ENCODE measurements at places on chromosomes 1 and 21.
A peak's percentile ranks its signal among the peaks of the same experiment; 100 is the strongest.

DNA sequence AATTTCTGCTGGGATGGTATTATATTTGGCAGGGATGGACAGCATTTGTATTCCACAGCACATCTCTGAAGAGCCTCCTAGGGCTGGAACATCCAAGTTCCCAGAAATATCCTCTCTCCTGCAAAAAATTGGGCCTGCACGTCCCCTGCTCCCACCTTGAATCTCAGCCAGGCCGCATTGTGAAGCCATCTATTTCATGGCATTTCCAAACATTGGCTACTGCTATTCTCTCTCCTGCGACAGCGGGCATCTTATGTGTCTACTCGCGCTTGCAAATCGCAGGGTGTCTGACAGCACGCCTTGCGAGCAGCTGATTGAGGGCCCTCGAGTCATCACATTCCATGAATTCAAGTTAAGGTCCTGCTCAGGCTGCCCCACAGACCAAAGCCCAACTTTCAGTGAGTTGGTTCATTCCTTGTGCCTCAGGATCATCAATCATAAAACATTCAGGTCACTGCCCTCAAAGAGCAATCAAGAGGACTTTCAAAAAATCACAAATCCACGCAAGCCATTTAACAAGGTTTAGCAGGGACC, 15.8 kb downstream of the RGS8 start:
- DNase-seq, result no peak

- DNase-seq, result peak; percentile 13
These were observed 4.8 kb upstream of the RPE65 start for GRCh38 chr1:68454534-68454933.

GRCh38 chr1:194280463-194280862, 1094.0 kb upstream of the B3GALT2 start:
- no peak for DNase-seq

DNA sequence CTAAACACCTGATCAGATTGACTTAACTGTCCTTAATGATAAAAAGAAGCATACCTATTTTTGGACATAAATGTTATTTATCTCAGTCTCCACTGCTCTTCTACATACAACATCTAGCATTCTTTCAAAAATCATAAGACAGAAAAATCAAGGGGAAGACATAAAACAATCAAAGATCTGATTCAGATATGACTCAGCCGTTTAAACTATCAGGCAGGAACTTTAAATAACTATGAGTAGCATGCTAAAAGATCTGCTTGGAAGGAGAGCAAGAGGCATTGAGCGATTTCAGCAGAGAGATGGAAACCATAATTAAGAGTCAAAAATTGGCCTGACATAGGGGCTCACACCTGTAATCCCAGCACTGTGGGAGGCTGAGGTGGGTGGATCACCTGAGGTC, 27.2 kb upstream of the SLC22A15 start:
- peak; percentile 51 for DNase-seq

DNA sequence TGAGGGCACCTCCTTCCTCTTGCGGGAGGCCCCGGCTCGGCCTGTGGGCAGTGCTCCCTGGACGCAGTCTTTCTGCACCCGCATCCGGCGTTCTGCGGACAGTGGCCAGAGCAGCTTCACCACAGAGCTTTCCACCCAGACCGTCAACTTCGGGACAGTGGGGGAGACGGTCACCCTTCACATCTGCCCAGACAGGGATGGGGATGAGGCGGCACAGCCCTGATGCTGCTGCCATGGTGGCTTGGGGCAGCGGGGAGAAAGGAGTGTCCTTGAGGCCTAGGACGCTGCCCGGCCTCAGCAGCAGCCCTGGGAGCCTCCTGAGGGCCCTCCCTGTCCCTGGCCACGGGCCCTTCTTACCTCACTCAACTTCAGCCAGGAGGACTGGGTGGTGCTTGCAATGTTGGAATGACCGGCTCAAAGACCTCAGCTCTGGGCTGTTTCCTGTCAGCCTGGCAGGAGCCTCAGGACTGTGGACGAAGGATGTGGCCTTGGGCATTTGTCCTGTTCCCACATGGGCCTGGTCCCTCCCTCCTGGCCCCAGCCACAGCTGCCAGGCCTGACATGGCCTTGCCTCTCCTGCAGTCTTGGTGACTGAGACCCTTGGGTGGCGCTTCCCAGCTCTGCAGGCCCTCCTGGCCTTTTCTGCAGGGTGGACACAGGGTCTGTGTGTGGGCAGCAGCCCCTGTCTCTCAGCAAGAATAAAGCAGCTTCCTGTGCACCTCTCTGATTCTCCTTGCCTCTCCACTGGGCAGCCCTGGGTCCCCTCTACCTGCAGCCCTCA, 45.9 kb downstream of the TRIM11 start:
- no peak for DNase-seq

DNA sequence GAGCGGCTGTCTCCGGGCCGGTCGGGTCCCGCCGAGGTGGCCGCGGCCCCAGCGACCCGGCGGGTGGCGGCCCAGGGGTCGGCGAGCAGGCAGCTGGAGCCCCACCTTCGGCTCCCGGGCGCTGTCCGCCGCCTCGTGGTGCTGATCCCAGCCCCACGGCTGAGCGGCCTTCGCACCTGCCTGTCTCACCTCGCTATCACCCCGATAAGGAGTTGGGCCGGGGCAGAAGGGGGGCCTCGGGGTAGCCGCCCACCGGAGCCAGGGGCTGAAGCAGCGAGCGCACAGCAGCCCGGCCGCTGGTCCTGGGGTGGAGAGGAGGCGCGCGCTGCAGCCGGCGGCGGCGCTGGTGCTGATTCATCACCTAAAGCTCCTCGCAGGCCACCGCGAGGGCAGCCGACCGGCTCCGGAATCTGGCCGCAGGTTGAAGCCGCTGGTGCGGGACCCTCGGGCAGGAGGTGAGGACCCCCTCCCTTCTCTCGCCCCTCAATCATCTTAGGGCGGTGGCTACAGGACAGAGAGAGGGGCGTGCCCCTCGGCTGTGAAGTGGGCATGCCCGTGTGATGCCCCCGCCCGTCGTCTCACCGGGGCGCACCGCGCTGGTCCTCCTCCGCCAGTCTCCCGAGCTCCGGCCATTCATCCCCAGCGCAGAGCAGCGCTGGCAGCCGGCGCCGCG, 575 bp downstream of the TRIM67 start:
- DNase-seq, result peak; percentile 49

- no peak for DNase-seq
These were observed 69.8 kb upstream of the BEND5 start for GRCh38 chr1:48846441-48846840.

Data from ELR (cell line).